ENCODE measurements at places on chromosomes 16 and 17. TPM values are rescaled to one million over a fixed set of nuclear protein-coding genes. Genes with fewer than 3 reads are reported as not detected.

DNA sequence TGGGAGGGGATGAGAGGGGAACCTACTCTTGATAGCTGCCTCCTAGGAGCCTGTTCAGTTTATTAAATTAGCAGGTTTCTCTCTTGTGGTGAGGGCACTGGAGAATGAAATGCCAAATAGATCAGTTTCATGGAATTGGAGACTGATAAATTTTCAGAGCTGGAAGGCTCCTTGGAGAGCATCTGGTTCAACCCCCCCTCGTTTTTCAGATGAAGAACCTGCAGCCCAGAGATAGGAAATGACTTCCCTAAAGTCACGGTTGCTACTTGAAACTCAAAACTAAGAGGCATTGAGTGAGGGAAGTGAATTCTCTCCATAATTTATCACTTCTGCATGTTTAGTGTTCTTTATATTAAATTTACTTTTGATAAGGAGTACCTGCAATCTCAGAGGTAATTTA lies 366.0 kb upstream of the CCL2 start:
- no peaks in the 10 kb centered on the region for H3K4me1 ChIP-seq
- no peaks in the 10 kb centered on the region for H3K27me3 ChIP-seq
- no peak for DNase-seq
- H3K36me3 ChIP-seq: no peaks in the 10 kb centered on the region
- no peak overlapping the region for H3K4me3 ChIP-seq

GRCh38 chr16:53756275-53756996 lies 52.5 kb downstream of the FTO start:
- H3K27ac ChIP-seq: no peak overlapping the region
- no peaks in the 10 kb centered on the region for H3K36me3 ChIP-seq
- H3K27me3 ChIP-seq: no peaks in the 10 kb centered on the region
- no peak for DNase-seq

- no peaks in the 10 kb centered on the region for H3K27me3 ChIP-seq
- no peak for DNase-seq
These were observed 467.0 kb upstream of the C16orf82 start for GRCh38 chr16:26599785-26600104.

DNA sequence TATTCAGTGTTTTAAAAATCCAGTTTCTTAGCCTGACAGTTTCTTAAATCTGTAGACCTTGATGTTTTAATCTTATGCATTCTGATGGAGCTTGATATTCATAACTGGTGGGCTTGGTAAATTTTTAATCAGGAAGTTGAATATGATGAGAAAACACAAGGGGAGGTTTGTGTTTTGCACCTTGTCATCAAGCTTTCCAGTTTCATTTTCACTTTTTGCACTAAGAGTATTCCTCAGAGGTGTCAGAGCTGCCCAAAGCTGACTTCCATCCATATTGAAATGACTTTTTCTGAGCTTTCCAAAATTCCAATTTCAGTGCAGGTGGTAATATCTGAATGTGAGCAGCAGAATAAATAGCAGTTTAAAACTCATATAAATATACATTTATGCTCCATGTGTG lies 555.0 kb upstream of the RBFOX1 start:
- DNase-seq: no peak
- H3K4me3 ChIP-seq: no peak overlapping the region
- H3K27ac ChIP-seq: no peak overlapping the region

The TAT gene
- total RNA-seq: not detected

The IRX6 gene
- 3.5 TPM for total RNA-seq

The CACNA1G gene
- total RNA-seq: 0.21 TPM

DNA sequence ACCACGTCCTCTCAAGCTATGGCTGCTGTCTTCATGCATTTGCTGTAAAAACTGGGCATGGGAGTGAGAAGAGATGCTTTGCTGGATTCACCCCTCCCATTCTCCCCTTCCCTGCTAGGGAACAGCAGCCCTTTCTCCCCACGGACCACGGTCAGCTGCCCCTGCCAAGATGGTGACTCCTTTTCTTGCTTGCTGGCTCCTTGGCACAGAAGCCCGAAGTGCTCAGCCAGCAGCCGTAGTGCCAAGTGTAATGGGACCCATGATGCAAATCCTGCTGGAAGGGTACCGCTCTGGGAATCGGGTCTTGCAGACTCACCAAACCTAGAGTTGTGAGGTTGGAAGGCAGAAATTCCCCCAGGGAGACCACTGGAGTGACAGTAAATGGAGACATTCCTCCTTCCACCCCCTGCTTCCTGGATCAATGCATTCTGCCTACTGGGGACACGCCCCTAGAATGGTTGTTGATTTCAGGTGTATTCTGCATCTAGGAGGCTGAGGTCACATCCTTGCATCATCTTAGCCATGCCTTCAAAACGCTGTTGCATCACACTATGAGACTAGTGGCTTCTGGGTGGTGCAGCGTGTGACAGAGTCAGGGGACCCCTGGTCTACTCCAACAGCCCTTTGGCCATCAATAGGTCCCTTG lies 63.0 kb upstream of the CBX4 start:
- H3K4me1 ChIP-seq: no peaks in the 10 kb centered on the region
- DNase-seq: no peak
- H3K27me3 ChIP-seq: no peaks in the 10 kb centered on the region
- H3K36me3 ChIP-seq: no peaks in the 10 kb centered on the region
- no peak overlapping the region for H3K27ac ChIP-seq
- H3K4me3 ChIP-seq: no peak overlapping the region

The SOX8 gene
- 0.15 TPM for total RNA-seq

DNA sequence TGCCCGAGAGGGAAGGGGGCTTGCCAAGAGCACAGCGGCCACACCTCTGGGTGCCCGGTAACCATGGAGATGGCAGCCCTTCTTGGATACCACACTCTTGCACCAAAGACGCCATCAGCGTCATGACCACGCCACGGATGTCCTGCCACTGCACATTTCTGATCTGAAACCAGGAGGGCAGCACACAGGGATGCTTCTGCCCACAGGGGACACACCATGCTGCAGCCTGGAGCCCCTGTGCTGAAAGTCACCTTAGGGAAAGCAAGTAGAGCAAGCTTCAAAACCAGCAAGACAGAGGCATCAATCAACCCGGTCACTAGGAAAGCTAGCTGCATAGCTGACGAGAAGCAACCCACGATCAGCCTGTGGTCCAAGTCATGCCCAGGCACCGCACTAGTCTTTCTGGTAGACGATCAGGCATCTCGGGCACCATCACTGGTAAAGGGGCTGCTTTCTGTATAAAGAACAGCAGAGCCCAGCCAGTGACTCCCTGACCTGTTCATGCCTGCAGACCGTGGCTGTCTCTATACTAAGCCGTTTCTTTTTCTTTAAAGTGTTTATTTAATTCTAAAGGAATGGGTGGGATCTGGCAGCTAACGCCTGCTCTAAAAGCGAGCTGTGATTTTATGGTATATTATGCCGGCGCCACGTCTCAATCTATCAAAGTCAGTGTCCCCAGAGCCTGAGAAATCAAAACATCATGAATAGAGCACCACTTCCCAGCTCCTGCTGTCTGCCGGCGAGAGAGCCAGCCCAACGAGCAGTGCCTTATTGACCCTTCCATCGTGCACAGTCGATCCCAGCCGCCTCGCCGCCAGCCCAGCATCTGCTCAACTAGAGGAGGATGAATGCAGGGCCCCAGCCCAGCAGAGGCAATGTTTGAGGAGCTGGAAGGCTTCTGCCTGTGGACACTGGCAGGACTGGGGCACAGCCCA lies 244.7 kb downstream of the RBFOX3 start:
- H3K36me3 ChIP-seq: no peaks in the 10 kb centered on the region
- peaks cover 54% of the 10 kb centered on the region for H3K27me3 ChIP-seq
- no peaks in the 10 kb centered on the region for H3K4me1 ChIP-seq

DNA sequence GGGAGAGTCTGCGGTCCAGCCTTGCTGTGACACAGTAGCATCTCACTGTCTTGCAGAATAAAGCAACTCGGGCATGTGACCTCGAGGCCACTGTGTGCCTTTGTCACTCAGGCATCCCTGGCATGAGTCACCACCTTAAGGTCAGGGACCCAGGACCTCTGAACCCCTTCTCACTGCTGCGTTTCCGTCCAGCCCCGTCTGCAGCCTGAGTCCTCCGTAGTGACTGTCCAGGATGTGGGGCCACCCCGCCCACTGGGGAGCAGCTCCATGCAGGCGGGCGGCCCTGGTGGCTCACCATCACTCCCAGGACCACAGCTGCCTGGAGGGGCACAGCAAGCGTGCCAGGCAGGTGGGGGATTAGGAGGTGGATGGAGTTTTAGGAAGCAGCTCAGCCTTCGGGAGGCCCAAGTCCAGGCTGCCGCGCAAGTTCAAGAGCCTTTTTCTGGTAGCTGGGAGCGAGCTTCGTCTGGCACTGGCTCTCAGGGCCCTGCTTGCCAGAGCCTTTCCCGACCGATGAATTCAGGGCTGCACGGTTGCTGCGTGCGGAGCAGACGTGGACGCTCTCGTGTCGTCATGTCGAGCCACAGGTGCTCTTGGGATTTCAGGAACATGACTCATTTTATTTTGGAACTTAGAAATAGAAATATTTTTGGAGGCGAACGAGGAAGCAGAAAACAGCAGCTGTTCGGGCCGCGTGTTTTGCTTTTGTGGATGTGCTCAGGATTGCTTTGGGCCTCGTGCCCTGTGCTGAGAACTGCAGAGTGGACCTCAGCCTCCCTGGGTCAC lies 16.8 kb downstream of the KCTD5 start:
- no peak for DNase-seq
- H3K4me1 ChIP-seq: no peaks in the 10 kb centered on the region
- no peak overlapping the region for H3K4me3 ChIP-seq
- no peaks in the 10 kb centered on the region for H3K27me3 ChIP-seq
- peaks cover 75% of the 10 kb centered on the region for H3K36me3 ChIP-seq
- H3K27ac ChIP-seq: no peak overlapping the region

The SLC38A8 gene
- not detected for total RNA-seq

The FBXL16 gene
- 11.0 TPM for total RNA-seq

The INPP5K gene
- total RNA-seq: 57.9 TPM

DNA sequence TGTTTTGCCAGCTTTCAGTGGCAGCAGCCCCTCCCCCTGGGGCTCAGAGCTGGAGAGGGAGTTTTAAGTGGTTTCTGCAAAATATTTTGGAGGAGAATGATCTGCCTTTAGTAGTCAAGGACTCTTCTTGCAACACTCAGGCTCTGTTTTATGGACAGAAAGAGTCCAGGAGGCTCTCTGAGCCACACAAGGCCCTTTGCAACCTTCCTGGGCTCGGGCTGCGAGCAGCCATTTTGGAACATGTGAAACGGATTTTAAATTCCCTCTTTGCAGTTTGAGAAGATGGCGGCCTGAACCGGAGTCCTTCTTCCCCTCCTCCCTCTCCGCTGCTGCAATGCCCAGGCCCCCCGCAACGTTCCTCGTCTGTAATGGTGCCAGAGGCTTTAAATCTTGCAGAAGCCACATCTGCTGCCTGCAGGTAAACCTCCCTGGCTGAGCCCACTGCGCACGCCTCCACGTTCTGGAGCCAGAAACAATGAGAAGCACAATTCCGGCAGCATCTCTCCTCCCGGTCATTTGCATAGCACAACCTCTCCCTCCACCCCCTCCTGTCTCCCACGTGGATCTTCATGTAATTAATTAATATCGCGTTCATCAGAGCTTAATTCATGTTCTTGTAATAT lies 386.1 kb downstream of the SEC14L1 start:
- no peaks in the 10 kb centered on the region for H3K36me3 ChIP-seq
- peaks cover 14% of the 10 kb centered on the region for H3K4me1 ChIP-seq
- no peak for DNase-seq
- H3K27ac ChIP-seq: peak overlapping the region; percentile 6

GRCh38 chr17:48269209-48269608 lies 160.8 kb downstream of the SKAP1 start:
- no peak for DNase-seq
- H3K4me1 ChIP-seq: no peaks in the 10 kb centered on the region
- no peaks in the 10 kb centered on the region for H3K36me3 ChIP-seq
- no peak overlapping the region for H3K4me3 ChIP-seq

DNA sequence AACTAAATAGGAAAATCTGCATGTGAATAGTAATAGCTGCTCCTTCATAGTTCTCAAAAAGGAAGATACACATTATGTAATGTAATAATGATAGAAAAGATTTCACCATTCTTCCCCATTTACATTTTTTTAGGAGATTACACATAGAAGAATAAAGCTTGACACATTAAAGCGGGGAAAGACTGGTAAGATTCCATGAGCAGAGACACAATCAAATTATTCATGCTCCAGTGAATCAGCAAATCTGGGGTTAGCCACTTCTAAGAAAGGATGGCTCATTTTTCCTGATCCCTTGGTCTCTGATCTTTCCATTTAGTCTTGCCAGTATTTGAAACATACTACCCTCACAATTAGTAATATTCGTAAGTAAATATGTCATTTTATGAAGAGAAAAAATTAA lies 81.9 kb downstream of the CA4 start:
- DNase-seq: no peak
- no peak overlapping the region for H3K27ac ChIP-seq
- H3K27me3 ChIP-seq: no peaks in the 10 kb centered on the region
- no peak overlapping the region for H3K4me3 ChIP-seq
- peaks cover 34% of the 10 kb centered on the region for H3K36me3 ChIP-seq

The TXNDC17 gene
- total RNA-seq: 50.4 TPM

DNA sequence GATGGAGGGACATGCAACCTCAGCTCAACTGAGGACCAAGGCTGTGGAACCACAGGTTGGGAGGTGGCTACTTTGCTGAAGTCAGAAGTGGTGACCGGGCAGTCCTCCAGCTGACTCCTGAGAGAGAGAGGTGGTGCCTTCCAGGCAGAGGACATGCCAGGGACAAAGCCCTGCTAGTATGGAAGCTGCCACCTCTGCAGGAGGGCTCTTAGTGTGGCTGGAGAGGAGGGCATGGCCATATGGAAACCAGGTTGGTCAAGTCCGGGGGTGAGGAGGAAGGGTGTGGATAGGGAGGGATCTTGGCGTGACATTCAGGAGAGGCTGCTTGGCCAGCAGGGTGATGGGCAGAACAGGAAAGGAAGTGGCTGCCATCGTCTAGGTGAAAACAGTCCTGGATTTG lies 5.7 kb downstream of the C16orf86 start:
- peak; percentile 79 for DNase-seq
- no peak overlapping the region for H3K4me3 ChIP-seq
- no peaks in the 10 kb centered on the region for H3K36me3 ChIP-seq
- H3K4me1 ChIP-seq: peaks cover 59% of the 10 kb centered on the region

The LDAF1 gene
- 39.8 TPM for total RNA-seq

GRCh38 chr17:27224526-27225315 lies 69.2 kb upstream of the WSB1 start:
- no peak overlapping the region for H3K4me3 ChIP-seq
- no peaks in the 10 kb centered on the region for H3K27me3 ChIP-seq
- DNase-seq: no peak
- no peak overlapping the region for H3K27ac ChIP-seq
- no peaks in the 10 kb centered on the region for H3K4me1 ChIP-seq

- H3K4me1 ChIP-seq: peaks cover 14% of the 10 kb centered on the region
- no peaks in the 10 kb centered on the region for H3K27me3 ChIP-seq
- no peak overlapping the region for H3K27ac ChIP-seq
- no peak overlapping the region for H3K4me3 ChIP-seq
- no peak for DNase-seq
These were observed 144.9 kb downstream of the WWOX start for GRCh38 chr16:78244131-78244895.

Measured in lower lobe of right lung (tissue), 2 donors.